Midbrain (tissue), 1 donor: ENCODE measurements at places on chromosomes 7 and 10.

DNA sequence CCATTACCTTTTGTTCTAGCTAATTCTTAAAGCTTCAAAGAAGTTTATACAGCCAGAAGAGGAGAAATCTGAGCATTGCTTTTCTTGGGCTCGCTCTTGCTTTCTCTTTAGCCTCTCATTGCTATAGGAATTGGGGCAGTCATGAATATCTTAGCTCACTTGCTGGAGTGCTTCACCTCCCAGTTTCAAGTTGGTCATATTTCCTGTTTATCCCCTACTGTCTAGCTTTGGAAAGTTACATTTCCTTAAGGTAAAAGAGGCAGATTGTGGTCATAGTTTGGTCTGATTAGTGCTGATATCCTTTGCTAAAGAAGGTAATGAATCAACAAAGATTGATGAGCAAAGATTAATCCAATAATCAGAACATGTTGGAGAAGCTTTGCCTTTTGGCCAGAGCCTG lies 77.7 kb upstream of the GLI3 start:
- no peak for DNase-seq

DNA sequence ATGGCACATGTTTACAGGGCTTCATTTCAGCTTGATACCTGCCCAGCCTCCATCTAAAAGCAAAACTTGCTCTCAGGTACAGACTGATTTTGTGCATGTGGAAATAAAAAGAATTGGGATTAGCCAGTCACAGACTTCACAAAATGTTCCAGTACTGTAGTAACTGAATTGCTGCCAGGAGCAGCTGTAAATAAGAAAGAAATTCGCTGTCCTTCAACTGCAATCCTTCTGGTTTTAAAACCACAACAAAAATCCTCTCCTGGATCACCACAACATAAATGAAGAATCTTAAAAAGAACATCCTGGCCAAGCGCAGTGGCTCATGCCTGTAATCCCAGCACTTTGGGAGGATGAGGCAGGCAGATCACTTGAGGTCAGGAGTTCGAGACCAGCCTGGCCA lies 3.9 kb upstream of the MIOS start:
- no peak for DNase-seq

- DNase-seq = no peak
Measured at GRCh38 chr10:133276435-133277201, at the start of gene ADAM8. Gene ADAM8, minus strand, starts transcription at chr10:133276868. Its CDS starts 51 bp downstream, at chr10:133276817.

- DNase-seq = no peak
Measured at GRCh38 chr10:72847681-72848080, 45.9 kb upstream of the OIT3 start.

DNA sequence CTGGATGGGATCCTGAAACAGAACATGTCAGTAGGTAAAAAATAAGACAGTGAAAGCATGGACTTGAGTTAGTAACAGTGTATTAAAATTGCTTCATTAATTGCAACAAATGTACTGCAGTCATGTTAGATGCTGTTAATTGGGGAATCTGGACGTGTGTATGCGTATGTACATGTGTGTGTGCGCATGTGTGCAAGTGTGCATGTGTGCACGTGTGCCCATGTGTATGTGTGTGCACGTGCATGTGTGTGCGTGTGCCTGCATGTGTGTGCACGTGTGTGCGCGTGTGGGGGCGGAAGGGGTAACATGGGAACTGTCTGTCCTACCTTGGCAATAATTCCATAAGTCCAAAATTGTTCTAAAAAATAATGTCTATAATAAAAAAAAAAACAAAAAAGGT lies 67.3 kb downstream of the SMURF1 start:
- DNase-seq = no peak
